ENCODE measurements at places on chromosomes 1 and 21.
A peak's percentile ranks its signal among the peaks of the same experiment; 100 is the strongest.

DNA sequence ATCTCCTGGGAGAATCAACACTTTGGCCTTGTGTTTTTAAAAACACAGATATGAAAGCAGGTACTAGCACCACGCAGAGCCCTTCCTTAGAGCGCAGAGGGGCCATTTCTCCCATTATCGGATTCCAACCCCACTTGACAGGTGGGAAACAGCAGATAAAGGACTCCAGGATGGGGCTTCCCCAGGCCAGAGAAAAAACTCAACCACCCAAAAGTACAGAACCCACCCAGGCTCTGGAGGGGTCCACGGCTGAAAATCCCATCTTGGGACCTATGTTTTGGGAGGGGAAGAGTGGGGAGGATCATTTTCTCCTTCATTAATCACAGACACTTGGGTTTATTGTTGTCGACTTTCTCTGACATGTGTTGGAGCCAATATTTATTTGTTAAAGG is 27.1 kb upstream of the COL18A1 start:
- no peak for DNase-seq

DNA sequence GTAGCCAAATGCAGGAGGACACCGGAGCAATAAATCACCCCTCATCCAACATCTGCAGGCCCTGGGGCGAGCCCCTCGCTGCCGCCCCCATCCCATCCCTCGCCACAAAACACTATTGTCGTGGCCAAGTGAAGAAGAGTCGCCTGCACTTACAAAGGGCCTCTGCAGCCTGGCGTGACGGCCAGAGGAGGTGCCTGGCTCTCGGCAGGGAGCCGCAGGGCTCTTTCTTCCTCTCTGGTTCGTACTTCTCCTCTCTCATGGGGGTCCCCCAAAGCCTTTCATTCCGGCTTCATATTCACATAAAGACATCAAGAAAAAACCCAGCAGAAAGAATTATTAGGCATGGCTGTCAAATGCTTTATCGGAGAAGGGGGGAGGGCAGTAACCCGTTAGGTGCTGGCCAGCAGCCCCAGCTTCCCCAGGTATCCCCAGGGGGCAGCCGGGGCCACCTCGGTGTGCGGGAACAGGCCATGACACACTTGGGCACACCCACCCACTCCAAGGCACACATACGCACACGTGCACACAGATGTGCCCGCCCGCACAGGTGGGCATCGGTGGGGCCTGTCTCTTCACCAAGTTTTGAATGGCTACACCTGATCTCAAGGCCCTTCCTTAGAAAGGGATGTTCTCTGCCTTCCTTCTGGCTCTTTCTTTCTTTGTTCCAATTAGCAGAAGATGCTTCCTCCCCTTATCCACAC is 149.1 kb downstream of the PRDM16 start:
- no peak for DNase-seq

- DNase-seq: no peak
Observed at GRCh38 chr1:222991908-222992307, 151.1 kb downstream of the TLR5 start.

DNA sequence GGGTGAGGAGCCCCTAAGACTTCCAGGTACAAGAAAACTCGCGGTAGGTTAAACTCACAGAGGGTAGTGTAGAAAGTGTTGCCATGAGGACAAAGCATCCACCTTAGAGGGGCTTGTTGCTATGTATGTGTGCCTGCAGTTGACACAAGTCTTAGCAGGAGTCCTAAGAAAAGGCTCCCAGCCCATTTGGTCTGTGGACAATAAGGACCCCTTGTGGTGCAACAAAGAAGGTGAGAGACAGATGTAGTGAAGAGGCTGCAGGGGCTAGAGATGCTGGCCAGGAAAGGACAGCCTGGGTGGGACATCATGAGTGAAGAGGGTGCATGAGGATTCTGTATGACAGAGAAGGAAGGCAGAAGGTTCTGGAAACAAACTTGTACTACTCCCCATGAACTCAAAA is 36.3 kb upstream of the IL10 start:
- DNase-seq: no peak

- no peak for DNase-seq
Observed at GRCh38 chr1:39268906-39269305, 64.4 kb downstream of the MACF1 start.

DNA sequence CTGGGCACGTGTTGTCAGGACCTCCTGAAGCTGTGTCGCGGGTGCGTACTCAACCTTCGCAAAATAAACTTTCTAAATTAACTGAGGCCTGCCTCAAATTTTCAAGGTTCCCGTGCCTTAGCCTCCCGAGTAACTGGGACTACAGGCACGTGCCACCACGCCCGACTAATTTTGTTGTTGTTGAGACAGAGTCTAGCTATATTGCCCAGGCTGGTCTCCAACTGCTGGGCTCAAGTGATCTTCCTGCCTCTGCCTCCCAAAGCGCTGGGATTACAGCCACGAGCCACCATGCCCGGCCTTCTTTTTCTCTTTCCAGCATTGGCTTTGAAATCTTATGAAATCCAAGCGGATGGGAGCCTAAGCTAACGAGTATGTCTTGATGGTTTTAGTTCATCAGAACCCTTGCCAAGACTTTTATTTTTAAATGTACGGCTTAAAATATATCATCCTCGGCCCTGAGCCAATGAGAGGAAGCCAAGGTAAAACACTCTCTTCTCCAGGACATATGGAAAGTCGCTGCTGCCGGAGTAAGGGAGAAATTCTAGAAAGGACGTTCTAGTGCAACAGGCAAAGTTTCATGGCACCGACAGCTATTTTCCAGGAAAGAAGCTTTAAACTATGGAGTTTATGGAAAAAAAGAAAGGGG is 12.7 kb upstream of the ERVH48-1 start:
- DNase-seq: peak; percentile 1

DNA sequence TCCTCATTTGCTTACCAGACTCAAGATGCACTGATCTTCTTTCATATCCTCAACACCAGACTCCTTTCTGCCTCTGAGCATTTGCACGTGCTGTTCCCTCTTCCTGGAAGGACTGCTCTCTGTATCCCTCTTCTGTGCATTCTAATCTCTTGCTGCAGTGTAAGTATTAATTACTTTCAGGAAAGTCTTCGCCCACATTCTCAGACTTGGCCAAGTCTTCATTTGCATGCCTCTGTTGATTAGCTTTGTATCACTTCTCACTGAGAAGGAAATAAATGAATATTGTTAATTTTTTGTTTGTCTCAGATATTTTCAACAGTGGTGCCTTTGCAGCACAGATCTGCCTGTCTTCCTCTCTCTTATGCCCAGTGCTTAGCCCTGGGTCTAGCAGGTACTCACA is 50.3 kb upstream of the RAB3GAP2 start:
- DNase-seq: no peak

DNA sequence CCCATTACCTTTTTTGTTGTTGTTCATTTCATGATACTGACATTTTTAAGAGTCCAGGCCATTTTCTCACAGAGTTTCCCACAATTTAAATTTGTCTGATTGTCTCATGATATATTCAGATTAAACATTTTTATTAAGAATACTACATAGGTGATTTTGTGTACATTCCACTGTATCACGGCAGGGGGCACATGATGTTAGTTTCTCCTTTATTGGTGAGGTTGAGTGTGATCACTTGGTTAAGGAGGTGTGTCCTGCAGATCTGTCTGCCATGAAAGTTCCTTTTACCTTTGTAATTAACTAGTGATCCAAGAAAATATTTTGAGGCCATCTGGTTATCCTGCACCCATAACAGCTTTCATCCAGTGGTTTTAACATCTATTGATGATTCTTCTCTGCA is 11.8 kb downstream of the RTCA start:
- no peak for DNase-seq

GRCh38 chr1:1958071-1958541 is 39.0 kb upstream of the TMEM52 start:
- no peak for DNase-seq

GRCh38 chr1:88463401-88463985 is 220.6 kb upstream of the PKN2 start:
- no peak for DNase-seq

GRCh38 chr1:151547119-151547899 is 7.2 kb downstream of the TUFT1 start:
- DNase-seq: no peak

DNA sequence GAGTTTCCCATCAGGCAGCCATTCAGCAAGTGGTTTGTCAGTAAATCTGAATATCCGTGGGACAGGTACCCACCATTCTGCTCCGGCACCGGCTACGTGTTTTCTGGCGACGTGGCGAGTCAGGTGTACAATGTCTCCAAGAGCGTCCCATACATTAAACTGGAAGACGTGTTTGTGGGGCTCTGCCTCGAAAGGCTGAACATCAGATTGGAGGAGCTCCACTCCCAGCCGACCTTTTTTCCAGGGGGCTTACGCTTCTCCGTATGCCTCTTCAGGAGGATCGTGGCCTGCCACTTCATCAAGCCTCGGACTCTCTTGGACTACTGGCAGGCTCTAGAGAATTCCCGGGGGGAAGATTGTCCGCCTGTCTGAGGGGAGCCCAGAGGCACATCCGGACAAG is 48.4 kb downstream of the B3GALT5 start:
- DNase-seq: no peak

DNA sequence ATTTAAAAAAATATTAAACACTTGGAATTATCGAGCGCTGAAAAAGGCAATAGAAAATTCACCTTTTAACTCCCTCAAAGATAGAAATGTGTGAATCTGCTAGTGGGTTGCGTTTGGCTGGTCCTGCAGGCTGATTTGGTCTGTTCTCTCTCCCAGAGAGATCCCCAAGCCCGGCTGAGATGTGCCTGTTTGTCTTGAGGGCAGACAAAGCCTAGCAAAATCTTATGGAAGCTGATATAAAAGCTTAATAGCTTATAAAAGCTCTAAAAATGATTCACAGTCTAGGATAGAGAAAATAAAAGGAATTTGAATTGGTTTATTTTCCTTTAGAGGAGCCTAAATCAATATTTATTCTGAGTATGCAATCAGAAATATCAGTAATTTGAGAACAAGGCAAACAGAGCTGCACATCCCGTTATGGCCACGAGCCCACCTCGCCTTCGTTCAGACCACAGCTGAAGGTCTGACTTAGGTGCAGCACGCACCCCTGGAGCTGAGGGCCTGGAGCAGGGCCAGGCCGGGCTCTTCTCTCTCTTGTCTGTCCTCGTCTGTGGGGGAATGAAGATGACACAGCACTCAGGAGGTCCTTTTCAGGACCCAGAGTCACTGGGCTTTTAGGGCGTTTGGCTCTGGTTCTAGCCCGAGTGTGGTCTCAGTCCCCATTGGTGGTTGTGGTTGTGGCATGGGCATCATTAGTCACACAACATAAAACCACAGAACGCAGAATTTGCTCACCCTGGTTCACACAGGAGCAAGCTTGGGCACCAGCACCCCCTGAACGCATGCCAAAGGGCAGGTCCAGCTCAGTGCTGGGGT is 18.6 kb downstream of the PDE9A start:
- DNase-seq: no peak

GRCh38 chr1:10941891-10942541 is 70.4 kb upstream of the TARDBP start:
- peak; percentile 87 for DNase-seq

DNA sequence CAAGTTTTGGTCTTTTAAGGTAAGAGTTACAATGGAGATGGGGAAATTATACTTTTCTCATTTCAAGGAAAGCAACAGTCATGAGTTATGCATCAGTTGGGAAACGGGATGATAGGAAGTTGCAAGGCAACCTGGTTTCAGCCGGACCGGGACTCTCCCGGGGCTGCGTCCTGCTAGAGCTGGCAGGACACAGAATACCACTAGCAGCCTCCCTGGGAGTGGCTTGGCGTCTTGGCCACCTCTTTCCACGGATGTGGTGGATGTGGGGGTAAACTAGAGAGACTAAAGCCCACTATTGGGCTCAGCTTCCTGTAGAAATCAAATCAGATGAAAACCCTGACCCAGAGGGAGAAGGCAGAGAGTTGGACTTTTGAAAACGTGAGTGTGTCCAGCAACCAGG is 71.9 kb downstream of the ADARB1 start:
- no peak for DNase-seq

GRCh38 chr1:54227091-54227602 is 27.2 kb downstream of the MRPL37 start:
- peak; percentile 19 for DNase-seq

- DNase-seq: no peak
Observed at GRCh38 chr1:229217716-229218115, 53.2 kb upstream of the RAB4A start.

GRCh38 chr1:87239997-87240605 is 88.6 kb upstream of the LMO4 start:
- no peak for DNase-seq

DNA sequence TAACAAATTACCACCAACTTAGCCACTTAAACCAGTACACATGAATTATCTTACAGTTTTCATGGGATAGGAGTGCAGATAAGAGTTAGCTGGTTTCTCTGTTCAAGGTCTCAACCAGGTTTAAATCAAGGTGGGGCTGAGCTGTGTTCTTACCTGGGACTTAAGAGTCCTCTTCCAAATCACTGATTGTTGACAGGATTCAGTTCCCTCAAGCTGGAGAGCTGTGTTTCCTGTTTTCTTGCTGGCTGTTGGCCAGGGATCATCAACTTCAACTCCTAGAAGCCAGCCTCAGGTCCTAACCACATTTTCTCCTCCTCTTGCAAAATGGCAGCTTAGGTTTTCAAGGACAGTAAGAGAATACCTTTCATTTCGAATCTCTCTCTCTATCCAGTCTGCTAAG is 123.8 kb upstream of the CHRM3 start:
- DNase-seq: no peak

- DNase-seq: no peak
Observed at GRCh38 chr1:232470711-232471110, 159.2 kb downstream of the SIPA1L2 start.

DNA sequence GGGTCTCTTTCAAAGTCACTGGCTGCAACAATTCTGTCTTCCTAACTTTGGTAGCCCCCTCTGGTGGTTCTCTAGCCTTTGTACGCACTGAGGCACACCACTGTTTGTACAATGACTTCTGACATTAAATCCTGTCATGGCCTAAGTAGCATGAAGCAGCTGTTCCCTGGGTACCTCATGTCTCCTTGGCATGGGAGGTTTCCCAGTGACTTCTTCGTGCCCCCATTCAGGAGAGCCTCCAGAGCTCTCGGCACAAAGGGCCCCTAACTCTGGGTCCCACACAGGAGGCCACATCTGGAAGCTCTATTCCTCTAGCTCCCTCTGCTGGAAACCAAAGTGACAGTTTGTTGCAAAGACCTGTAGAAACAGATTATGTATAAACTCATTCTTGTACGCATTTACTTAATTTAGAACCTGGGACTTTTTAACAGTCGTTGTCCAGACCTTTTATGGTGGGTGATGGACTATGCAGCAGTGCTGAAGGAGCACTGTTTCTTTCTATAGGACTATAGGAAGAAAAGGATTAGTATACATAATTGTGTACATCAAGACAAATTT is 13.4 kb downstream of the SWT1 start:
- peak; percentile 59 for DNase-seq

GRCh38 chr1:158285756-158286241 is 3.9 kb upstream of the CD1C start:
- DNase-seq: peak; percentile 37

GRCh38 chr1:59885160-59885832 is 41.3 kb downstream of the CYP2J2 start:
- no peak for DNase-seq

GRCh38 chr1:68016381-68016780 is 34.0 kb downstream of the DIRAS3 start:
- no peak for DNase-seq

Data from GM13976 (cell line).